ENCODE measurements at places on chromosomes 4 and X.

GRCh38 chr4:151013491-151013890 lies 1.6 kb downstream of the LRBA start:
- no peak for DNase-seq

GRCh38 chr4:151561551-151562256 lies 152.7 kb downstream of the FHIP1A start:
- DNase-seq, result peak; percentile 6

DNA sequence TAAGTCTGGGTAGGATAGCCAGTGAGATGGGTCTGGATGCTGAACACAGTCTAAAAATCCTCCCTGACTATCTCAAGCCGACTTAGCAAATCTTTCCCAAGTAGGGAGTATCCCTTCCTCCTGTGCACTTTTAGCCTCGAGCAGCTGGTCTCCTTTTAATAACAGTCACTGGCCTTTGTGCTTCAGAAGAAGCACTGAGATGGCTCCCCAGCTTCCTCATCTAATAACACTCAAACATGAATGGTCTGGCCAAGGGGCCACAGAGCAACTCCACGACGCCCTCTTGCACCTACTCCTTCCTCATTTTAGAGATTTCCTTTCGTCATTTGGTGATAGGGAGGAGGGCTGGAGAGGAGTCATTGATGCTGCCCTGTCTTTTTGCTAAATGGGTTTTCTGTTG lies 78.8 kb upstream of the TMEM150C start:
- no peak for DNase-seq

DNA sequence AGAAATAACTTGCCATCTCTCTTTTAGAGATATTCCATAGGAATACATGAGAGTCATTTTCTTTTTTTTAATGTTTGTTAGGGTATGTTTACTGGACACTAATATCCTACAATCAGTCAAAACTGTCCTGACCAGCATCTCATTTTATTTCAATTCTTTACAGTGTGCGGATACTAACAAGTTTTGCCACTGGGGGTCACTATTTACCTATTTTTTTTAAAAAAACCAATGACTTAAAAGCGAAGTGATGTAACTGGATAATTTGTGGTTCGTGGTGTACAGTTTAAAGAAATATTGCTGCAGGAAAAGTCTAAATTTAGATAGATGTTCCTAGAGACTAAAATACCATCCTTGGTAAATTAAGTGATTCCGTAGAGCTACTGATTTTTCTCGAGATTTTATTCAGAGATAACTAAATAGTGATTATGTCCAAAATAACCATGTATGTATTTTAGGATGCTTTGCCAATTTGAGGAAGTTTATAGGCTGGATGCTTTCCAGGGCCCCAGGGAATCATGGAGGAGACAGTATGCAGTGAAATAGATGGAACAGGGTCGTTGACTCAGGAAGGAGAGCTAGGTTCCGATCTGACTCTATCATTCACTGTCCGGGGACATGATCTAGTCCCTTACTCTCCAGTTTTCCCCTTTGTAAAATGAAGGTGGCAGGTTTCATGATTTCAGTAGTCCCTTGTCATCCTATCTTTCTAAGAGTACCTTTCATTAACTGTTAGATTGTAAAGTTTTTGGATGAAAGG lies 34.0 kb upstream of the GNPDA2 start:
- peak; percentile 28 for DNase-seq

- peak; percentile 4 for DNase-seq
These were observed 122.7 kb downstream of the TMEM164 start for GRCh38 chrX:110125446-110126162.

- DNase-seq, result no peak
These were observed 35.6 kb downstream of the FAM193A start for GRCh38 chr4:2572076-2572475.

DNA sequence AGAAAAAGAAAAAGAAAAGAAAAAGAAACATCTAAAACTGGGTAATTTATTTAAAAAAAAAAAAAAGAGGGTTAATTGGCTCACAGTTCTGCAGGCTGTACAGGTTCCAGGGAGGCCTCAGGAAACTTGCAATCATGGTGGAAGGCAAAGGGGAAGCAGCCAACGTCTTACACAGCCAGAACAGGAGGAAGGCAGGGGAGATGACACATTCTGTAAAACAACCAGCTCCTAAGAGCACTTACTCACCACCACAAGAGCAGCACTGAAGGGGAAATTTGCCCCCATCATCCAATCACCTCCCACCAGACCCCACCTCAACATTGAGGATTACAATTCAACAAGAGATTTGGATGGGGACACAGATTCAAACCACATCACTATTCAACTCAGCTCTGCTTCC lies 36.8 kb upstream of the TMEM184C start:
- DNase-seq, result no peak

DNA sequence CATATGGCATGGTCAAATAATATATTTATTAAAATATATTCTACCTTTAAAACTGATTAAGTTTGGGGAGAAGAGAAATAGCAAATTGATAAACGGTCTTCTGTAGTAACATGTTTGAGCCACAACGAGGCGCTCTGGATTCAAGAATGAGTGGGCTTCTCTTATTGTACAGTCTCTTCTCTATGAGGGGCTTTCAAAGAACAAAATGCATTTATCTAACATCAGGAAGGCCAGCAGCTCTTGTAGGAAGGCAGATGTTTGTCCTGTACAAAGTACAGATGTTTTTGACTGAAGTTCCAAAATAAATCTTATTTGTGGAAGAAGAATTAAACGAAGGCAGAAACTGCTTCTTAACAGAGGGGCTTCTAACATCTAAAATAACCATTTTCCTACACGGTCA lies 153.6 kb downstream of the RASL11B start:
- peak; percentile 74 for DNase-seq

- peak; percentile 86 for DNase-seq
These were observed 23.8 kb upstream of the PLK4 start for GRCh38 chr4:127856813-127857447.

DNA sequence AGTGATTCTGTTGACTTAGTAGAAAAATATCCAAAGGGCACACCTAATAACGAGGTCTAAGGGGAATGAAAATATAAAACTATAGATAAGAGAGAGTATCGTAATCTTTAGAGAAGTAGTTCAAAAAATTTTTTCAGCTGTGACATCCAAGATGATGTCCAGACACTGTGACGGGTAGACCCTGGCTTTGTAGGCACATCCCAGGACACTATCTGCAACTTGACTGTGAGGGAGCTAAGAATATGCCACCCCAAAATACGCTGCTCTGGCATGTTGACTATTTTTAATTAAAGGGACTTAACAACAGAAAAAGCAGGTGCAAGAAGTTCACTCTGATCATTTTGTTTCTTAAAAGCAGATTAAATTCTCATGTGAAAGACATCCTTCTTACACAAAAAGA lies 89.5 kb downstream of the CLCN4 start:
- no peak for DNase-seq

DNA sequence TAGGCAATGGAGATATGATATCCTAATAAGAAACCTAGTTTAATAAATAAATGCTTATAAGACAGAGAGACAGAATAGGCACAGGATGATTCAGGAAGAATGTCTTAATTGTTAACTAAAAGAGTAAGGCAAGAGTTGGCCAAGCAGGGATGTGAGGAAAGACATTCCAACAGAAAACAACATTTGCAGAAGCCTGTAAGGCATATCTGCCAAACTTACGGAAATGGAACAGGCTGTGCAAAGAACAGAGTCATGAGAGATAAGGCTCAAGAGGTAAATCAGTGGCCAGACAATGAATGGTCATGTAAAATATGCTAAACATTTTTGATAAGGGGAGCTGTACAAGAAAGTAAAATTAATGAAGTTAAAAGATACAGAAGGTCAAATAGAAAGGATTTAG lies 134.9 kb downstream of the KCTD8 start:
- no peak for DNase-seq

- DNase-seq, result no peak
These were observed 1.5 kb downstream of the EREG start for GRCh38 chr4:74366367-74366911.

DNA sequence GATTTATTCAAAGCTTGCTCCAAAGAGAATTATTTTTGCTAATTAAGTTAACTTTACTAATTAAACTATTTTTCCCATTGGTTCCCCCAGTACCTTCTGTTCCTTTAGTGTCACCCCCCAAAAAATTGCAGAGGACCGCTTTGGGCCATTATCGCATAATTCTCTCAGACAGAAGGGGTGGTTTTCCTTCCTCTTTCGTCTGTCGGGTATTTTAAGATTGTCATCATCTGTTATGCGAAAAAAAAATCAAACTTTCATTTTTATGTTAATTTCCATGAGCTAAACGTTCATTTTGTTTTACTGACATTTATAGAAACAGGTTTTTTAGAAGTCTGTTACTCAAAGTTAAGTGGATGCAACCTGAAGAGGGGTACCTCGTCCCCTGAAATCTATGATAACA lies 76.2 kb upstream of the DDX3X start:
- no peak for DNase-seq

- DNase-seq, result peak; percentile 59
These were observed 48.9 kb downstream of the MND1 start for GRCh38 chr4:153393397-153393796.

DNA sequence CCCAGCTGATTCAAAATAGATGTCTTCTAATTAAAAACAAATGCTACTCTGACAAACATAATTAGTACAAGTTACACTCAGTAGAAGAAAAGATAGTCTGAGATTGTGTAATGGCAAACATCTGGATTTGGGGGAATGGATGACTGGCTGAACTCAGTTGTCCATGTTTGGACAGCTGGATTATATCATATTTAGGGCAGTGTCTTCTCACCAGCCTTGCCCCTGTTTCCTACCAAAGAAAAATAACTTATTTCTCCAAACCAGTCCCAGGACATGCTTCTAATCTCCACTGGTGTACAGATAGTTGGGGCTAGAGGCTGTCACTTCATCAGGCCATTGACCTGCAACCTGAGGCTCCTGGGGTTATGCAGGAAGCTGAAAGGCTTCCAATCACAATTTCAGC lies 237.3 kb downstream of the USP46 start:
- peak; percentile 37 for DNase-seq
